HCT116 (cell line): ENCODE measurements at places on chromosomes 11 and 22. TPM values are rescaled to one million over a fixed set of nuclear protein-coding genes. Genes with fewer than 3 reads are reported as not detected.

DNA sequence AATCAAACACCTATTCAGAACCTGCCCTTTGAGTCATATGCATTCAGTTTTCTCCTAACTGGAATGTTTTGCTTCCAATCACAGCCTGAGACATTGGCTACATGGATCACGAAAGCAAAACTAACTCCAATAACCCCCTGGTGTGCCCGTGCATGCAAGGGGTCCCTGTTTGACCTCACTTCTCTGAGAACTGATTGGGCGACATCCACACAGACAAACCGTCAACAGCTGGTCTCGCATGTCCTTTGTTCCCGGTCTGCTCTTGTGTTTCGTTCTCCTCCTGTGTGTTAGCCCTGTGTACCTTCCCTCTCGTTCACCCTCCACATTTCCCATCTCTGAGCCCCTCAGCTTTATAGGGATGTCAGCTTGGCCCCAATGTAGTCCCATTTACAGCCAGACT lies 67.2 kb upstream of the TTC12 start:
- no peak overlapping the region for H3K27ac ChIP-seq
- no peaks in the 10 kb centered on the region for H3K4me1 ChIP-seq
- peaks cover 77% of the 10 kb centered on the region for H3K27me3 ChIP-seq
- H3K36me3 ChIP-seq, result no peaks in the 10 kb centered on the region
- H3K4me3 ChIP-seq, result no peak overlapping the region

Gene CCDC89
- total RNA-seq, result 0.22 TPM

- H3K27ac ChIP-seq, result no peak overlapping the region
- H3K4me3 ChIP-seq, result no peak overlapping the region
- H3K27me3 ChIP-seq, result no peaks in the 10 kb centered on the region
- no peak for DNase-seq
- no peaks in the 10 kb centered on the region for H3K4me1 ChIP-seq
Measured at GRCh38 chr22:33393432-33393831, 335.3 kb upstream of the SYN3 start.

DNA sequence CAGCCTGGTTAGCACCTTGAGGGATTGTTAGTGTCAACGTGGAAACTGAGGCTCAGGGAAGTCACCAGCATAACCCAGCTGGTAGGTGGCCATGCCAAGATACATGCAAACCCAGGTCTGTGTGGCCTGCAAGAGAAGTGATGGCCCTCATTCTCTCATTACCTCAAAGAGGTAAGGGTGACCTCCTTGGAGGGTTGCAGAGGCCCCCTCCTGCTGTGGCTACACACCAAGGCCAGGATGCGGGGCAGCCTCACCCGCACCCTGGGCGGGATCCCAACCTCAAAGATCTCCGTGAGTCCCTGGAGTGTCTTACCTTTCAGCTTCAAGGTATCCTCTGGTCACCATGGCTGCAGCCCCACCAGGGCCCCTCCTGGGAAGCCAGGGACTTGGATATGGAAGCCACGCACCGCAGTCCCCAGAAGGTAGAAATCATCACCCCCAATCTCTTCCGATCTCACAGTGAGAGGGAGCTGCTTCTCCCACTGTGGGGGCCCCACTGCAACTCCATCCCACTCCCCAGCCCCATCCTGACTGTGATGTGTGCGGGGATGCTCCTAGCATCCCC lies 95.4 kb downstream of the MORC2 start:
- no peak for DNase-seq
- H3K36me3 ChIP-seq, result no peaks in the 10 kb centered on the region
- no peaks in the 10 kb centered on the region for H3K27me3 ChIP-seq
- no peak overlapping the region for H3K27ac ChIP-seq
- H3K4me3 ChIP-seq, result no peak overlapping the region

DNA sequence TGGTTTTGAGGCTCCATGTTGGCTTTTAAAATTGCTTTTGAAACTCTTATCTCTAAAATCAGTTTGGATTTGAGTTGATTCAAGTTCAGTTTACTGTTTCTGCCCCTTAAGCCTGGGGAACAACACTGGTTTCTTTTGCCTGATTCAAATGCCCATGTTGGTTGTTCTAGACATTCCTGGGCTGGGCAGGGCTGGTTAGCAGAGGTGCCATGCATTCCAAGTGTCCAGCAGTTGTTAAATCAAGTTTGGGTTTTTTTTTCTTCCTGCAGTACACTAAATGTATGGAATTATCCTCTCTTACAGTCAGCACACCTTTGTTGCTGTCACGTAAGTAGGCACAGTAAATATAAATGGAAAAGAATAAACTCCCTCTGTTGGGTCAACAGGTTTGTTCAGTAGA lies 67.2 kb upstream of the MTMR2 start:
- no peak for DNase-seq
- peaks cover 11% of the 10 kb centered on the region for H3K4me1 ChIP-seq
- H3K27me3 ChIP-seq, result no peaks in the 10 kb centered on the region
- no peak overlapping the region for H3K4me3 ChIP-seq
- H3K27ac ChIP-seq, result no peak overlapping the region

- H3K4me1 ChIP-seq, result no peaks in the 10 kb centered on the region
- no peak overlapping the region for H3K4me3 ChIP-seq
- DNase-seq, result no peak
- H3K27me3 ChIP-seq, result peaks cover 5% of the 10 kb centered on the region
Measured at GRCh38 chr11:57387289-57388030, 3.0 kb downstream of the PRG2 start.
